ENCODE measurements at places on chromosomes 6 and 20.

- no peak for DNase-seq
Measured at GRCh38 chr6:114354482-114354881, 11.7 kb upstream of the HS3ST5 start.

- DNase-seq, result no peak
Measured at GRCh38 chr20:61982191-61982950, 83.3 kb downstream of the TAF4 start.

DNA sequence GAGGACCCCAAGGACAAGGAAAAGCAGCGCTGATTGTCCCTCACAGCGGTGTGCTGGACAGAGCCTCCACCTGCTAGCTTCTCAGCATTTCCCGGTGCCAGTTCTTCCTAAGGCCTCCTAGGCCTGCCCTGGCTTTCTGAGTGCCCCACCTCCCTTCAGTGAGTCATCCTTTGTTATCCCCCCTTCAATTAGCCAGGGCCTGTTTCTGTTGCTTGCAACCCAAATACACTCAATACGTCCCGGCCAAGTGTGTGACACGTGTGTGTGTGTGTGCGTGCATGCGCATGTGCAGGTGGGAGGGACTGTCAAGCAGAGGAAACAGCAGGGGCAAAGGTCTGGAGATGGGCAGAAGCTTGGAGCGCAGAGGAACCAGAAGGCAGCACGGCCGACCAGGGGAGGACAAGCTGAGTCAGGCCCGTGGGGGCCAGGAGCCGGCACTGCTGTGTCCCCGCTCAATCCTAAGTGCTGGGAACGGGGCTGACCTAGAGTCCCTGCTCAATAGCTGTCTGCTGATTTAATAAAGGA, 159.8 kb downstream of the PREX1 start:
- no peak for DNase-seq

GRCh38 chr6:21808045-21808470, 214.5 kb downstream of the SOX4 start:
- no peak for DNase-seq

- DNase-seq, result no peak
Measured at GRCh38 chr6:83974409-83975050, 59.0 kb upstream of the MRAP2 start.

DNA sequence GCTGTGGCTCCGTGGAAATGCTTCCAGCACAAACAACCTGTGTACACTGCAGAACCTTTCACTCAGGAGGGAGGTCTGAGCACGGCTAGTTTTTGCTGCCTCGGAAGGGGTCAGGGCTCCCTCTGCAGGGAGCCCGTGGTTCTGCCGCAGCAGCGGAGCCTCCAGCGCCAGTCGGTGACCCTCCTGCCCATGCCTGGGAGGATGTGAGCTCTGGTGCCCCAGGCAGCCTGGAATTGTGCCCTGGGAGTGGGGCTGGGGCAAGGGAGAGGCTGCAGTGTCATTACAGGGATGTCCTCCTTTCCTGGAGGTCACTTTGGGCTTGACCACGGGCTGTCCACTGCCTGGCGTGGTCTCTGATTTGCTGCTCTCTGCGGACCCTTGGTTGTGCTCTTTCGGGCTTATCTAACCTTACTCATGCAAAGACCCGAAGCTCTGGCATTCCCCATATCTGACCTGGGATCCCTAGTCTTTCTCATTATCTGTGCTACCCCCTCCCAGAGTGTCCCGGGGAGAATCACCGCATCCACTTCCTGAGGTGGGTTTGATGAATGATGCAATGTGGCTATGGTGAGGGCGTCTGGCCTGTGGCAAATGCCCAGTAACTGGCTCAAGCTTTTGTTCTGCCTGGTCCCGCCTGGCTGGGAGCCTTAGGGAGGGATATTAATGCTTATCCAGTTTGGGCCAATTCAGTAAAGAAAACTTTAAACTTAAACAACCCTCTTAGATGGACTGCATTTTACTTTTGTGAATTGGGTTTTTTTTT, 59.6 kb upstream of the TAGAP start:
- no peak for DNase-seq

- no peak for DNase-seq
Measured at GRCh38 chr6:125195526-125195925, 42.0 kb downstream of the TPD52L1 start.

DNA sequence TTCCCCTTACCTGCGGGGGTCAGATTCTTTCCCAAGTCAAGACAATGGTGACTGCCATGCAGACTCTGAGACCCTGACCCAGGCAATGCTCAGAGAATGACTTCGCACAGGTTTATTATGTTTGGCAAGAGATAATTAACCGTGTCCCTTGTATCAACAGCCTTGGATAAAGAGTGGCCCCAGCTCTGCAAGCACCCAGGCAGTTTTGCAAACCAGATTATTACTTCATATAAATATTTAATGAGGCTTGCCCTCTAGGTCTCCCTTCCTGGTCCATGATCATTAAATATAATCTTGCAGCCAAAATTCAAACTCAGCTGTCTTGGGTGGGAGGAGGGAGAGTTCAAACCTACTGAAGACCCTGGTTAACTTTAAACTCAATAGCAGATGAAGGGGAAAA, 156.5 kb downstream of the ANKRD60 start:
- DNase-seq, result no peak

DNA sequence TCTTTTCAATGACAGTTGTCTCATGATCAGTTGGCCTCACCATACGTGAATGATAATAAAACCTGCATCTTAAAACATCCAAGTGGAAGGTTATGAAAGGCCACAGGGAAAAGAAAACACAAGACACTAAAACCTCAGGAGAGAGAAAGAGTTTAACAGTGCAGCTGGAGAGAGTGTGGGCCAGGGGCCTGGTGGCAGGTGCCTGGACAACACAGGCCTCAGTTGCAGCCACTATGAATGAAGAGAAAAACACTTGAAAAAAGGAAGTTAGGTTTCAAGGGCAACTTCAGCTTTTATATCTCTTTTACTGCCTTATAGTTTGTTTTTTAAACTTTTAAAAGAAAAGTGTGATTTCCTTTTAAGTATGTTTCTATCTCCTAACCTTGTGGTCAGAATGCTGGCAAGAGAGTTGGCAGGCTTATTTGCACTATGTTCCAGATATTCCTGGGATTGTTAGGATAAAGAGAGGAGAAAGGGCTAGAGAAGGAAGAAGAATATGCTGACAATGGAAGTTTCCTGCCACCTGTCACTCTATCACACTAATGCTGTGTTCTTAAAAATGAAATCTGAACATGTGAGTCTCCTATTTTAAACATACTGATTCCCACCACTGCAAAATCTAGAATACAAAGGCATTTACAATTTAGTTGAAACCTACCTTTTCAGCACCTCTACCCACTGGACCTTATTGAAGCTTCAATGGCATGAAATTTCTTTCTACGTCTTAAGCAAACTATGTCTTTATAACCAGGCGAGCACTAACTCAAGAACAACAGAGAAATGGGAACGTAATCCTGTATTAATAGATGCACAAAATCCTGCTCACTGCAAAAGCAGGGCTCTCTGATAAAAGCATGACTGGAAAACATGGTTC, 222.4 kb downstream of the CD83 start:
- DNase-seq, result no peak

DNA sequence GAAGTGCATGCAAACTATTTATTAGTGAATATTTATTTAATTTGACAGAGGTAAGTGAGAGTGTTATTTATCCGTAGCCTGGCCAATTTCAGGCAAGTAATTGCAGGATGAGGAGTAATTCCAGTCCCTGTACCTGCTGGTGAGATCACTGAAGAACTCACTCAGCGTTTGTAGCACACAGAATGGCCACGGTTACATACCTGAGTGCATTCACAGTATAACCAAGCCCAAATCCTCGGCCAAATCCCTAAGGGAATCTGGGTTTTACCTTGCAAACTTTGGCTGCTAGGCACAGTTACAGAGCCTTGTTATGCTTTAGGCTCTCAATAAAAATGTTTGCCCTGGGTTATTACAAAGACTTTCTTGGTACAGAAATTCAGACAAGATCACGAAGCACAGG, 93.3 kb downstream of the KCNQ5 start:
- DNase-seq, result no peak

DNA sequence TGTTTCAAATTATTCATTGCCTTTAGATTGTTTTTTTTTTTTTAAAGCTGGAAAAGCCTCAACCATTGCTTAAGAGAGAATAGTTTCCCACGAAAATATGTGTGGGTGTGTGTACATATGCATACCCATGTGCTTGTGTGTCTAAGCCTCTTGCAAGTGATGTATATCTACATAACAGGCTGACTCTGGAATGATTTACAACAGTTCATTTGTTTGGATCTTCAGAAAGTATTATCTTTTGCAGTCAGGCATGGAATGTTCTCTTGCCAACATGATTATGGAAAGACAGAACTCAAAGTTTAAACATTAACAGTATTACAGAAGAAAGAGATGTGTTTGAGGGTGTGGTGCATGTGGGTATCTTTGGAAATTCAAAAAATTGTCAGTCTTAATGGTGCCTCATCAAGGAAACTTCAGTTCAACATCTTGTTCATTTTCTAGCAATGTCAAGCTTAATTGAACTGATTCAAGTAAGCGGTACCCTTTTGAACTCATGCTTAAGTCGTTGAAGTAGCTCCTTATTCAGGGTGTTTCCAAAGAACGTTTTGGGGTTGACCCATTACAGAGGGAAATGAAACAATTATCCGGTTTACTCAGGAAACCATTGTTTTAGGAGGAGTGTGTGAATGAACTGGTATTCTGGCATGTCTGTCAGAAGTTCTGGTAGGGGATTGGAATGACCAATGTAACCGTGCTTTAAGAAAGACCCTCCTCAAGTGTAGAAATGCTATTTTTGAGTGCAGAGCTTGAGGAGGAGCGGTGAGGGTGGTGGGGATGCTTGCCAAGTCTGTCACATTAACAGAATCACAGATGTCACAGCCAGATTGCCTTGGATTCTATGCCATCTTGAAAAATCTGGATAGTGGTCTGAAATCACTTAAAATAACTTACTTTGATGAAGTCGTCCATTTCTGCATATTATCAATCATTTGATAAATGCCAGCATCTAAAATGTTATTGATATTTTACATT, 60.3 kb downstream of the ADGRG6 start:
- DNase-seq, result no peak

DNA sequence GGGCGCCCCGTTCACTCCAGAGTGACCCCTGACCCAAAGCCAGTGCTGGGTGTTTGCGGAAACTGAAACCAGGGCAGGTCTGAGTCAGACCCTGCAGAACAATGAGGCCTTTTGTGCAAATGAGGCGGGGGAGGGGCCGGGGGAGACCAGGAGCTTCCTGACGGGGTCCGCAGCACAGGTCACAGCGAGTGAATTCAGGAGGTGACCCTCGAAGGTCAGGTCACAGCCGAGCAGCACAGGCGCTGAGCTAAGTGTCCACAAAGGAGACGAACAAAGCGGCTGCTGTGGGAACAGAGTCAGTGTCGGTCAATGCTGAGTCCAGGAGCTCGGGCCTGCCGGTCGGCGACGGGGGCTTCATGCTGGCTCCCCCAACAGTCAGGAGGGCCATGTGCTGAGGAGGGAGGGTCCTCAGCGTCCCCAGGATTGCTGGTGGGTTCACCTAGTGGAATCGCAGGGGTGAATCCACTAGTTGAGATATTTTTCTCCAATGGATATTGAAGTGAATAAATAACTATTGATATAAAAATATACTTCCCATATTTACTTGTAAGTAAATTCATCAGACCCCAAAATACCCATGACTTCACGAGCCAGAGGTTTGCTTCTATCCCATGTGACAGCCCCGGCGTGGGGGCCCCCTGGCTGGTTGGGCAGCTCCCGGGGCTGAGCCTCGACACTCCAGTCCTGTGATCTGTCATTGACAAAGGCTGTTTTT, 188.4 kb upstream of the SULF2 start:
- DNase-seq, result no peak

- no peak for DNase-seq
Measured at GRCh38 chr6:157137501-157137900, 185.8 kb downstream of the TMEM242 start.

- DNase-seq, result no peak
Measured at GRCh38 chr20:2400290-2400689, 19.6 kb downstream of the TGM6 start.

- no peak for DNase-seq
Measured at GRCh38 chr20:57869291-57869950, 159.6 kb upstream of the PMEPA1 start.

GRCh38 chr6:46381579-46381978, 109.7 kb downstream of the RCAN2 start:
- no peak for DNase-seq

DNA sequence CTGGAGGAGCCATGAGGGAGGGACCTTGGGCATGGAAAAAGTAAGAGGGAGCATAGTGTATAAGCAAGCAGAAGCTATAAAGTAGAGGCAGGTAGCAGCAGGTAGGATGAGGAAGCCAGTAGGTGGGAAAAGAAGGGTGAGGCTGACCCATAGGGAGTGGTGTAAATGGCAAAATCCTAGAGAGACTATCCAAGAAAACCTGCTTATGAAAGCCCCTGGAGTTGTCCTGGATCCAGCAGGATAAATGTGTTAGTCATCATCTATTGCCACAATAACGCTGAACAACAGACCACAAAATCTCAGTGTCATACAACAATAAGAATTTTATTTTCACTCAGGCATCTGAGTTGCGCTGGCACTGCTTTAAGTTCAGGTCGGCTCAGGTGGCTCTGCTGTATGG, 30.2 kb downstream of the CHD6 start:
- no peak for DNase-seq

- no peak for DNase-seq
Measured at GRCh38 chr20:58889798-58890517, 37.4 kb downstream of the GNAS start.

DNA sequence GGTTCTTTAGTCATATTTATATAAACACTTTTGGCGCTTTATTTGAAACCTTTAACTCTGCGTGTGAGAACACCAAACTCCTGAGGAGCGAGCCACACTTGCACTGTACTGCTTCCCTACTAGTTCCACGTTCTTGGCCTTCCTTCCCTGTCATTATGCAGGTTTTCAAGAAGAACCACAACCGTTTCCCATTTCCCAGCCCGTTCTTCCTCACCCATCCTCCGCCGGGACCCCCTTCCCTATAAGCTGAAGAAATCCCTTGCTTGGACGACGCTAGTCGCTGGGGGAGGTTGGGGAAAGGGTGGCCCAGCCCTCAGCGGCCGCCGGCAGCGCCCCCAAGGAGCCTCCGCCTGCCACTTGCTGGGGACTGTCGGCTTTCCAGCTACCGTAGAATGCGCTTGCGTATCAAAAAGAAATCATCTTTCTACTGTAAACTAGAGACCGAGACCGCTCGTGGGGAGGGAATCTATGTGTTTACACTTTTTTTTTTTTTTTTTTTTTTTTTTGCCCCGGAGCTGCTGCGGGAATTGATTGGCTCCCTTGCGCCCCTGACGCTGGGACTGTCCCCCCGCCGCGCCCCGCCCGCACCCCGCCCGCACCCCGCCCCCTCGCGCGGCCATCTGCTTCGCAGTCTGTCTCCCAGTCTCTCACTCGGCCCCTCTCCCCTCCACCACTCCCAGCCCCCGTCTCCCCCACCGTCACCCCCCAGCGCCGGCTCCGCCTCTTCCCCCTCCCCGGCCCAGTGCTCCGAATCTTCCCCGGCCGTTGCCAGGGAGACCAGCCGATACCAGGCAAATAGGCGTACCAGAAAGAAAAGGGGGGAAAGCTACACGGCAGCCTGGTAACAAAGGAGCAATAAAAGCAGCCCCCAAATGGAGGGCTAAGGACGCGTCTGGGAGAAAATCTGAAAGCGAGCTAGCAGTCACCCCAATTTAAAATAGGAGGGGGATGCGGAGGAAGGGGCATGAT, 2.3 kb upstream of the MARCKS start:
- DNase-seq, result peak; percentile 75

Data from occipital lobe (tissue), 3 donors.